ENCODE measurements at places on chromosomes 4 and X.
A peak's percentile ranks its signal among the peaks of the same experiment; 100 is the strongest.

DNA sequence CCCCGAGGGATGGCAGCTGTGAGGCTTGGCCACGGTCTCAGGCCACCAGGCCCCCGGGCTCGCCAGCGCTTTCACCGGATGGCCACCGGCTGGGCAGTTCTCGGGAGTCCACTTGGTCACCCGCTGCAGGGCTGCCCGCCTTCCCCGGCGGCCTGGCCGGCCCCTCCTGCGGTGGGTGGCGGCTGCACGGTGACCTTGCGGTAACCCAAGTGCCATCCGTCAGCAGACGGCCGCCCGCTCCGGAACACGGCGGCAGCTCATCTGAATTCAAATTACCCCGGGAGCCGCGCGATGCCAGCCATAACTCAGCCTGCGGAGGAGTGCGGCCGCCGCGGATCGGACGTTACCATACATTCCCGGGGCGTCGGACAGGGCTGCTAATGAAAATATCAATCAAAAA lies 60.7 kb downstream of the FAM53A start:
- no peak for DNase-seq

DNA sequence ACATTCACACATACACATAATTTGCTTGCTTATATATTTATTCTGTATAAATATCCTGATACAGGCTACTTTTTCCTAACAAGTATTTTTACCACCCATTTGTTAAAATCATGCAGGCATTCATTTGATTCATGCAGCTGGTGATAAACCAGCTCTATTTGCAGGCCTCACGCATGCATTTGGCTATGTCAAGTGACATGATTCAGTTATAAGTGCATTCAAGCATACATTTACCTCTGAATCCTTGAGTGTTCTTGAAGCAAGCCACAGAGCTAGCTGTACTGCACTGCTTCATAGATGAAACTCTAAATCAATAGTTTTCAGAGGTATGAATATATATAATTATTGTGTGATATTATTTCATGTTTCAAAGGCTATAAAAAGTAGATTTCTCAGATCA lies 544.0 kb upstream of the AGA start:
- DNase-seq = no peak

DNA sequence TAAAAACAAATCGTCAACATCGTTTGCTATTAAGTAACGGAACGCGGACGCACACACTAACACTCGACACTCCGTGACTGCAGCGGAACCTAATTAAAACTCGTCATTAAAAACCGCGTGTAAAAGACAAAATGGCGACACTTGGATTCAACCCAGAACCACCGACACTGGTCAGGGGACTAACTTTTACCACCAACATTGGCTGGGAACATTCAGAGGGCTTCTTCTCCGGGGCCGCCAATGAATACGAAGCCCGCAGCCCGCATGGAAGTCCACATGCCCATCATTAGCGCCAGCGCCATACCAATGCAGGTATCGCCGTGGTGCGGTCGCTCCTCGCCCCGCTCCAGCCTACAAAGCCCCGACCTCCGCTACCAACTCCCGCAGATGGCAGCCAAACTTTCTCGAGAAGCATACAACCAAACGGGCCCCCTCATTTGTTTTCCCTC lies 498 bp downstream of the RBMX start:
- DNase-seq = no peak

DNA sequence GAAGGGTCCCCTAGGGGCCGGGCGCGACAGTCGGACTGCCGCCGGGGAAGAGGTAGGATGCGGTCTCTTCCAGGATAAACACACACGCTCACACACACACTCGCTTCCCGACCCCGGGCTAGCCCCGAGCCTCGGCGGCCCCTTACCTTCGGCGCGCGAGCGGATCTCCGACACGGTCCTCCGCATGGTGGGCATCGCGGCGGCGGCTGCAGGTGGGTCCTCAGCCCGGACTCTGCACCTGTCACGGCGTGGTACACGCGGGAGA lies 294 bp downstream of the ATP8A1 start:
- no peak for DNase-seq

GRCh38 chrX:131626681-131627296 lies 82.9 kb downstream of the OR13H1 start:
- DNase-seq = no peak

DNA sequence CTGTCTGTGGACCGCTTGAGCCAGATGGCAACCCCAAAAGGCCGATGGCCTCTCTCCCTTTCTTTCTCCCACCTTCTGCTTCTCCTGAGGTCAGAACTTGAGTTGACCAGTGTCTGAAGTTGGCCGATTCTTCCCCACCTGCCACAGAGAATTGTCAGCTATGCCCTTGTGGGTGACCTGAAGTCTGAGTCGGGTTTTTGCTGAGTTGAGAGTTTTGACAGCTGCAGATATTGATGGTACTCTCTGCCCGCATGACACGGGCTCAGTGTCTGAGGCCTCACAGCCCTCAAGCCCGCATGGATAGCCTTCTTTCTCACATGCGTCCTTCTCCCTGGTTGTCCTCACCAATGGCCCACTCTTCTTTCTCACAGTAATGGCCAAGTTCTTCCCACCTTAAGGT lies 111.0 kb downstream of the EFNB1 start:
- DNase-seq = no peak

- DNase-seq = peak; percentile 10
Measured at GRCh38 chr4:128286474-128287058, 1.0 kb downstream of the PGRMC2 start.

GRCh38 chrX:94600077-94600476 lies 926.1 kb downstream of the FAM133A start:
- DNase-seq = no peak

DNA sequence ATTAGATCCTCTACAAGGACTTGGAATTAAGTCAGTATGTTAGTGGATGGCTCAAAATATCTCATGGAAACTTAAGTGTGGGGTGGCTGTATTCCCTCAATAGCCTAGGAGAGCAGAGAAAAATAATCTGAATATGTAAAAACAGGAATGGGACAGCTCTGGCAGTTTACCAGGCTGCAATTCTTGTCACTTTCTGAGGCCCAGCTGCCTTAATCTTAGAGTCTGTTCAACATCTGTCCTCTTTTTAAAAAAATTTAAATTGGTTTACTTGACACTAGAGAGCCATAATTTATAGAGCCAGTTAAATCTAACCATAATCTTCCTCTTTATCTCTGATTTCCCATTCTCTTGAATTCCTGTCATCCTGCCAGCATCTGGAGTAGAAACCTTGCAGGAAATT lies 109.2 kb upstream of the CXCL13 start:
- DNase-seq = no peak

DNA sequence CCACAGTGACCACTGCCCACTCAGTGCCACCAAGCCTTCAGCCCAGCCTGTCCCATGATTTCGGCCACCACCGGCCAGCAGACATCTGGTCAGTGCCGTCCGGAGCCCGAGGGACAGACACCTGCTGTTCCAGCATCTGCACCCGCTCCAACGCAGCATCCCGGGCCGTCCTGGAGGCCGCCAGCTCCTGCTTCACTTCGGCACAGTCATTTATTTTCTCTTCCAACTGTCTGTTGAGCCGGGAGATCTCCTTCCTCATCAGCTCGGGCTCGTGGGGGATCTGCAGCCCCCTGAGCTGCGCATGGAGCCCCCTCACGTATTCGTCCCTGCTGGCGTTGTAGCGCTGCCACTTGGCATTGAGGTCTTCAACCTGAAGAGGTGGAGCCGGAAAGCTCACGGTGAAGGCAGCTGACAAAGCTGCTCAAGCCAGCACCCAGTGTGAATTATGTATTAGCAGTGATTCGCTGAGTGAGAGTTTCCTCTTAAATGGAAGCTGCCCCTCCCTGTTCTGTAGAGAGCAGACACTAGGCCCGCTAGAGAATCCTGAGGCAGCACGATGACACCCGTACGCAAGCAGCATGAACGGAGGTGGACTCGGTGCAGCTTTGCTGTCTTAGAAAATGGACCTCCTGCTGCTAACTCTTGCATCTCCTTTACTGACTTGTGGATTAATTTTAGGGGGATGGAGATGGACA lies 11.4 kb downstream of the TNIP2 start:
- DNase-seq = no peak

DNA sequence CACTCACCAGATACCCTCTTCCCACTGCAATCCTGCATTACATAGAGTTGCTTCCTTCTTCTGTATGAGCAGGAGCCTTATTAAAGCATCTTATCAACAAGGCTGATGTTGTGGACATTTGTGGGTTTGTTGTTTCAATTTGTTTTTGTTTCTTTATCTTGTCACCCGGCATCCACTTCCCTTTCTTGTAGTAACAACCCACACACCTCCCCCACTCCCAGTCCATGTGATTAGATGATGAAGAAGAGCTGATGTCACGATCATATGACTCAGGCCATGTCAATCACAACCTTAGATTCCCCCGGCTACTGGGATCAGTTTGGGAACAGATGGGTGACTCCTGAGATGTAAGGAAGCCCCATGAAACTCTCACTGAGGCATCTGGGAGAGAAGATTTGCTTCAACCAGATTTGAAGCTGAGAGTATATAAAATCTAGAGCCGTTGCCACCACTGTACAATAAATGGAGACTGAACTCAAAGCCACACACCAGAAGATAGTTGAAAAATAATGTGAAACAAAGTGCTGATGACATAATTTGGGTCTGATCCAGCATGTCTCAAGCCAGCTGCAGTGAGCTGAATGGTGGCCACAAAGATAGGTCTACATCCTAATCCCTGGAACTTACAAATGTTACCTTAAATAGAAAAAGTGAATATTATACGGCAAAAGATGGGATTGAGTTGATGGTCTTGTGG lies 34.1 kb upstream of the SRD5A3 start:
- no peak for DNase-seq

DNA sequence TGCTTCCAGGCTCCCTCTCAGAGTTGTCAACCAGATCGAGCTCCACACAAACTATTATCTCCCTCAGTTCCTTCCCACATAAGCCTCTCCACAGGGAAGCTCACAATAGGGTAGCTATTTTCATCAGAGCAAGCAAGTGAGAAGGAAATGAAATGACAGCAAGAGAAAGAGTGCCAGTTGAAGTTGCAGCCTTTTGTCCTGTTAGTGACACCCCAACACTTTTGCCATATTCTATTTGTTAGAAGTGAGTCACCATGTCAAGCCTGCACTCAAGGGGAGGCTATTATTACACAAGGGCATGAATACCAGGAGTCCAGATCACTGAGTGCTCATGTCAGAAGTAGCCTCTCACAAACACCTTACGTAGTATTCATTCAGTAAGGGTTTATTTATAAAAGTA lies 266.3 kb upstream of the NOCT start:
- no peak for DNase-seq

GRCh38 chr4:108926061-108926460 lies 163.2 kb upstream of the ETNPPL start:
- no peak for DNase-seq

- no peak for DNase-seq
Measured at GRCh38 chrX:54180403-54180802, 2.7 kb downstream of the FAM120C start.

GRCh38 chrX:12970691-12971202 lies 4.2 kb upstream of the TMSB4X start:
- no peak for DNase-seq

GRCh38 chr4:8777320-8778196 lies 94.1 kb downstream of the HMX1 start:
- no peak for DNase-seq

DNA sequence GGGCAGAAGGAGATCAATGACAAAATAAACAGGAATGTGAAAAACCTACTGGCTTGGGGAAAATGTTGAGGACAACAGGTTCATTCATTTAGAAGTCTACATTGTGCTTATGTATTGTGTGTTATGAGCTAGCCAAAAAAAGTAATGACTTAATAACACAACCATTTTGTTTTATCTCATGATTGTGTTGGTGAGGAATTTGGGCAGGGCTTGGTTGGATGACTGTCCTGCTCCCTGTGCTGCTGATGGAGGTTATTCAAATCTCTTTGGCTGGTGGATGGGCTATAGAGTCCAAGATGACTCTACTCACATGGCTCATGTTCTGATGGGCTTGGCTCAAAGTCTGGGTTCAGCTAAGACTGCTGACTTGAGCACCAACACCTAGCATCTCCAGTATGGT lies 116.3 kb downstream of the HS3ST1 start:
- DNase-seq = no peak

DNA sequence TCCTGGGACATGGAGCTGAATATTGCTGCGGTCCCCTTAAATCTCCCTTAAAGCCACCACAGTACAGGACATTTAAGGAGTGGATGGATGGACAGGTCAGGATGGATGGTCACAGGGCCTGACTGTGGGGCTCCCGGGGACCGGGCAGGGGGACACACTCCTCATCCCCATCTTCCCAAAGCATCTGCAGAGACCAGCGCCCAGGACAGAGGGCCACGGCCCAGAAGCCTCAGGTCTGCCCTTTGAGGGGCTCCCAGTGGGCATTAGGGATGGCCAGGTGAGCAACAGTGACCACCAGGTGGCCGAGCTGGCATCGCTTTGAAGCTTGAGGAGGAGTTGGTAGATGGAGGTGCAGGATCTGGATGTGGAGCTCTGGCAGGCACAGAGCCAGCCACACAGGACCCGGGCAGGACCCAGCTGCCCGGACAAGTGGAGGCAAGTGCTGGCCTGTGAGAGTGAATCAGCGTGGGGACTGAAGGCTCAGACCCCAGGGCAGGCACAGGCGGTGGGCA lies 51.4 kb downstream of the ABLIM2 start:
- no peak for DNase-seq

GRCh38 chrX:38697461-38697860 lies 103.8 kb upstream of the MID1IP1 start:
- DNase-seq = no peak

DNA sequence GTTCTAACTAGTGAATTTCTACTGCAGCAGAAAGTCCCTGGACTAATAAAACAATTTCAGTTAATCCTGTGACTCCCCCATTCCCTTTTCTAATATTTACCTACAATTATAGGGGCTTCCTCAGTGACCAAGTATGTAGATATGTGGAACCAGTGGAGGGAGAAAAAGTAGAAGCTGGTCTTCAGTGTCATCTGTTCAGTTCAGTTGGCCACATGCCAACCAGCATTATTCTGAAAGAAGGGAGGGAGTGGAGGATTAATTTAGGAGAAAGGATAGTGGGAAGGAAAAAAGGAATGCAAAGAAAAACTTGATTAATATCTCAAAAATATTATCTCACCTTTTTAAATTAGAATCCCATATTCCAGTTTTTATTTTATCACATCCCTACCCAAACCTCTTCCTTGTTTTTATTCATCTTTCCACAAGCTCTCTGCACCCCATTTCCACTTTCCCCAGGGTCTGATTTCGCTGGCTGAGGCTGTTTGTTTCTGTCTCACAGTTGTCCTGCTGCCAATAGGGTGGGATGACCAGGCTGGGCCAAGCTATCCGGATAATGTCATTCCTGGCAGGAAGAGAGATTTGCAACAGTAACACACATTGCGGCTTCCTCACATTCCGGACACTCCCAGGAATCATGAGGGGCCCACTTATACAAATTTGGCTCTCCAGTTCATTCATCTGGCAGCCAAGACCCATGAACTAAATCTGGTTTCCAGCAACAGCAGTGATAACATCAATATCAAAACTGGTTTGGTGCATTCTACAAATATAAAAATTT lies 24.6 kb upstream of the ANTXR2 start:
- DNase-seq = no peak

DNA sequence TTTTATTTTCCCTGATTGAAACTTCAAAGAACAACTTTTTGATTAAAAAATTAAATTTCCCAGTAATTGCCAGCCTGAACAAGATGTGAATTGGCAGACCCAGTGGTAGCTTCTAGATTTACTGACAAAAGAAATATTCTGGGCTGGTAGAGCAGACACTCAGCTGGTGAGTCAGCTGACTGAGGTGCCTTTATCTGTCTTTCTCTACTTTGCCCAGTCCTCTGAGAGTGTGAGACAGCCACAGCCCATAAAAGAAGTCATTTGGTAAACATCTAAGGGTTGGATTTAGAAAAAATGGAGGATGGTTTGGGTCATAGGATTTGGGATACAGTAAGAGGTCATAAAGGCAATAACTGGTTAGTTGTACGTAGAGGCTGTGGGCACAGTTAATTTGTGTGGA lies 54.5 kb downstream of the CCSER1 start:
- no peak for DNase-seq
